ENCODE measurements at places on chromosomes 7 and 10. TPM values are rescaled to one million over a fixed set of nuclear protein-coding genes. Genes with fewer than 3 reads are reported as not detected.

Gene PYROXD2
- 10.4 TPM for total RNA-seq

GRCh38 chr10:7541137-7542087, 125.4 kb downstream of the ITIH5 start:
- peak; percentile 60 for DNase-seq

DNA sequence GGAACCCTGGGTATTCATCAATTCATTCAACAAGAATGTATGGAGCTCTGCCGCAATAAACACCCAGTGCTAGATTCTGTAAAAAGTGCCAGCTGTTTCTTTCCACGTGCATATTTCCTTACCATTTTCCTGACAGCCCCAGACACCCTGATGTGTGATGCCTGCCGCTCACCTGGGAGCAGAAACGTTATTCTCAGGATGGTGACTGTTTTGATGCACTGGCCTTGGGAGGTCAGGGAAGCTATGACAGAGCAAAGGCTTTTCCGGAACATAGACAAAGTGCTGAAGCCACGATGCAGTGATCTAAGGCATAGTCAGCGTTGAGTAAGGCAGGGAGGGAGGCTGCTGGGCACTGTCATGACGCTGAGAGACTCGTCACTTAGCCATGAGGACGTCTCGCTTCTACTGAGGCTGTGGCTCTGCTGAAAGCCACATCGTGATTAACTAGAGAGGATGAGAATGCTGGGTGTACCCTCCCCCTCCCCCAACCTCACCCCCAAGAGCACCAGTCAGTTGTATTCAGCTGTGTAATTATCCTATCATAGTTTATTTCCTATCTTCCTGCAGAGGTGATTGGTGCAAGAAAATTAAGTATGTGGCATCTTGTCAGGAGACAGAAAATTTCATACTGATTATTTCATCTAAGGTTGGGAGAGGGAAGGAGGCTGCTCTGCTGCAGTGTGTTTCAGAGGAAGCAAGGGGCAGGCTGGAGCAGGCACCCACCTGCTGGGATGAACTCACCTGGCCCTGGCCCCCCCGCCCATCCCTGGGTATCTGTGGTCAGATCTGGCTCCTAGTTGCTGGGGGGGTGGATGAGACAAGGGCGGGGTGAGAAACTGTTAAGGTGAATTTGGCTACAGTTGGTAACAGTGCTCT, 48.8 kb upstream of the SMNDC1 start:
- no peak for DNase-seq

DNA sequence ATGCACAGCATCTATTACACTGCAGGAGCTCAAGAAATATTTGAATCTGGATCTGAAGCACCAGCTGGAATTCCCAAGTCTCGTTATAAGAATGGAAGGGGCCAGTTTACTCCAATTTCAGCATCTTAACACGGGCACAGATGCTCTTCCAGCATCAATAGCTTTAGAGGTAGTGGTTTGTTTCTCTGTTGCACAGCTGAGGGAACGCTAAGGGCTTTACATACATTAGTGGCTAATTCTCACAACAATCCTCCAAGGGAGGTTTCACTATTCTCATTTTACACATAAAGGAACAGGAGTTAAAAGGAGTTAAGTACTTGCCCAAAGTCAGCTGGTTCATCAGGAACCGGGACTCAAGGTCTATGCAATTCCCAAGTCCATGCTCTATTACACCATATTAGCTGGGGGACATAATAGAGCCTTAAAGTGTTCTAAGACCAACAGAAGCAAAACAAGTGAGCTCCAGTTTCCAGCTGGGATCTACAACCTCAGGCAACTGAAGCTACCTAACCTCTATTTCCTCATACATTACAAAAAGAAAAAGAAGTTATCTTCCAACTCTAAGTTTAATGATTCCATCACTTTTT, 9.9 kb downstream of the XPNPEP1 start:
- no peak for DNase-seq

Measured in left ventricle myocardium inferior (tissue), 1 donor.